ENCODE measurements at places on chromosomes 12 and 14.

GRCh38 chr14:100359881-100360280 lies 36.7 kb downstream of the SLC25A47 start:
- no peak for DNase-seq

DNA sequence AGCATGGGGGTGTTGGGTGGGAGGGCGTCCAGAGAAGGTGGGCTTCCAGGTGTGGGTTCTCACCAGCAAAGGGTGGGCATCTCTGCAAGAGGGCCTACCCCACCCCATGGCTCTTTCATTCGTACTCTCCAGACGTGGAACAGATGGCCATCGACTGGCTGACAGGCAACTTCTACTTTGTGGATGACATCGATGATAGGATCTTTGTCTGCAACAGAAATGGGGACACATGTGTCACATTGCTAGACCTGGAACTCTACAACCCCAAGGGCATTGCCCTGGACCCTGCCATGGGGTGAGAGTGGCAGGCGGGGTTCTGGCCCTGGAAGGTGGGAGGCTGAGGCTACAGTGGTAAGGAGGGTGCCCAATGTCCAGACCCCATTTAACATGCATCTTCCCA lies 6.7 kb upstream of the LRP1-AS start:
- no peak for DNase-seq

DNA sequence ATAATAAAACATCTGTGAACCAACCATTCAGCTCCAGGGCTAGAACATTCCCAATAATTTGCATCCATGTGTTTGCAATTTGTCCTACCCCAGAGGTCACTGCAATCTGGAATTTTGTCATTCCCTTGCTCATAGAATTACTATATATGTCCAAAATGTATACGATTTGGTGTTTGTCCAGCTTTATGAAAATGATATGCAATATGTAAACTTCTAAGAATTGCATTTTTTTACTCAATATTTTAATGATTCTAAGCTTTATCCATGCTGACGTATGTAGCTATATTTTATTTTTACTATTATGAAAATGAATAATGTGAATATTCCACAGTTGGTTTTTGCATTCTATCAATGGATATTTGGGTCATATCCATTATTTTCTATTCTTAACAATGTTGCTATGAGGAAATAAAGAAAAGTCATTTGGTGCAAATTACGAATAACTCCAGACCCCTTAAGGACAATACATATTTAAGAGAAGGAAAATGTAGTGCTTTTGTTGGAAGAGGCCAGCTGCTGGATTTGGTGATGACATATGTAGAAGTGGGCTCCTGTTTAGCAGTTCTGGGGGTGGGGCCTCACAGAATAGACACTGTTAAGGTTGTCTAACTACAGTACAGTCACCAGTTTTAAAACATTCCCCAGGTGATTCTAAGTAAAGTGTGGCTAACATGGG lies 139.4 kb downstream of the SLC38A4 start:
- no peak for DNase-seq

- DNase-seq: no peak
Measured at GRCh38 chr12:16228067-16228466, 49.4 kb downstream of the SLC15A5 start.

DNA sequence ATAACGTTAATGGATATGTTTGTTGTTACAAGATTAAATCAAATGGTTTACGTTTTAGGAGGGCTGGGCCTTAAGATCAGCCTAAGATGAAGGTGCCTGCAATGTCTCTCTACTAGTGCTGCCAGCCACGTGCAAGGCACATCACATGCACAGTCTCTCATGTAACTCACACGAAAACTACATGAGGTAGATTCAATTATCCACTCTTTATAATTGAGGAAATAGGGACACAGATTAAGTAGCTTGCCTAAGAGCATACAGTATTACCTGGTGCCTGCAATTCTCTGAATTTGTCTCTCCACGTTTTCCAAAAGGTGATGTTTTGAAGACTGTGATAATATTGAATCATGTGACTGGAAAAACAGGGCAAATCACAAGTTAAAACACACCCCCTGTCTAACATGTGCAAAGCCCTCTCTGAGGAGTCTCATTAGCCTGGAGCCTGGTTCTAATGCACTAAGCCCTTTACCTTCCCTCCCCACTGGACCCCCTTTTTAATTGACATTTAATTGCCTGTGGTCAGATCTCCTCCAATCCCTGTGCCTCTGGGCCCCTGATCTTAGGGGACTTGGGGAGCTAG lies 14.6 kb upstream of the ATP2A2 start:
- DNase-seq: no peak

- no peak for DNase-seq
Measured at GRCh38 chr12:46977871-46978375, 101.5 kb upstream of the PCED1B start.

Measured in activated naive CD8-positive, alpha-beta T cell treated with anti-CD3 and anti-CD28 coated beads, Interleukin-2, amount 50 U/mL, for 16 hours (primary cell).